ENCODE measurements at places on chromosomes 3 and 15.

DNA sequence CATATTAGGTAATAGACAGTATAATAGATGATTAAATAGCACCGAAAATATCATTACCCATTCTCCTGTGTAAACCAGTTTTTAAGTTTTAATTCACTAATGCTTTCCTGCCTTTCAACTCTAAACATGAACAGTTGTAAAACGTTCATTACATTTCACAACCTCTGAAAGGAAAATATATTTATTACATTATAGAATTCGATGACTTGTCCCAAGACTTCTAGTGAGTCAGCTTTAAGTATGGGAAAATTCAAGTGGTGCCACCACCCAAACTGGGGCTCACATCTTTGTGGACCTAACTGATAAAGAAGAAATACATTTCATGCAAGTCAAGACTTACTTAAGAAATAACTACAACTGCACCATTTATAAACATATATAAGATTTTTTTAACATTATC, 2.0 kb downstream of the TRIM59 start:
- DNase-seq = no peak

- DNase-seq = no peak
Measured at GRCh38 chr3:195587824-195588223, 4.1 kb upstream of the APOD start.

GRCh38 chr3:71064291-71064955, 519.1 kb downstream of the FOXP1 start:
- peak; percentile 79 for DNase-seq

- DNase-seq = no peak
Measured at GRCh38 chr3:143301031-143301901, 181.7 kb downstream of the CHST2 start.

DNA sequence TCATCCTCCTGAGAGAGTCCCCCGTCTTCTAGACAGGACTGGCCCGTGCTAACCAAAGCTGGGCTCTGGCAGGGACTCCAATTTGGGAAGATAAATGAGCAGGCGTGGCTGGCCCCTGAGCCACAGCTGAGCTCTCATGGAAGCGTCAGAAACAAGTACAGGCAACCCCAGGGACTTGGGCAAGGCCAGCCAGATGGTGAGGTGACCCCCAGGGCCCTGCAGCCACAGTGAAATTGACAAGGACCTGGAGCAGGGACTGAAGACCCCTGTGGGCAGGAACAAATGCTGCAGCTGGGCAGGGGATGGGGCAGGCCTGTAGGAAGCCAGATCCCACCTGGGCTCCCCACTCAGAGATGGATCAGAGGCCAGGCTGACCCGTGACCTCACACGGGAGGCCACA, 32.8 kb upstream of the CGNL1 start:
- no peak for DNase-seq

- DNase-seq = no peak
Measured at GRCh38 chr15:84741121-84741520, 7.3 kb upstream of the ZNF592 start.

DNA sequence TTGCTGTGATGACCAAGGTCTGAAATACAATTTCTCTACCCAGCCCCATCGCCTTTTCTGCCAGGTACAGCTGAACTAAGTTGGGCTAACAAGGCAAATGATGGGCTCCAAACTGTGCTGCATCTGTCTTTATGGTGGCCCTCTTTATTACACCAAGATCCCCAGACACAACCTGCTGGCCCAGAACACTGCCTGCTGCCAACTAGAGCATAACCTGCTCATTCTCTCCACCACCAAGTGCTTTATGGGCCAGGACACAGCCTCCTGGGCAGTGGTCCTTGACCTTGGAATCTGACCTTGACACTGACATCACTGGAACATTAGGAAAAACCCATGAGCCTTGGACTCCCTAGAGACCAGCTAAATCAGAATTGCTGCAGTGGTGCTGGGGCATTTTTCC, 3.3 kb downstream of the LINS1 start:
- no peak for DNase-seq

DNA sequence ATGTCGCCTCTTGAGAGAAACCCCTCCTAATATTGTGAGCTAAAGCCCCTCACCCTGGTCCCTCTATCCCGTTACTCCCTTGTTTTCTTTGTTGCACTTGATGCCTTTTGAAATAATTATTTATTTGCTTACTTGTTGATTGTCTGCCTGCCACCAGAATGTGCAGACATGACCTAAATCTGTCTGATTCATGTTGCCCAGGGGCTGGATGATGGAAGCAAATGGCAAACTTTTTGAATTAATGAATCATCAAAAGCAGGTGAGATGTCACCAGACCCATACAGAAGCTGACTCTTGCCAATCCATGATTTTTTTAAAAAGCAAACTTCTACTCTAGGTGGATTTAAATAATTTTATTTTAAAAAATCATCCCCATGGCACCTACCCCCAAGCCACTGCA, 49.3 kb downstream of the GRIP2 start:
- DNase-seq = no peak

GRCh38 chr15:29678504-29679034, 143.7 kb downstream of the TJP1 start:
- no peak for DNase-seq

GRCh38 chr3:11238060-11238459, 34.1 kb upstream of the ATG7 start:
- no peak for DNase-seq

DNA sequence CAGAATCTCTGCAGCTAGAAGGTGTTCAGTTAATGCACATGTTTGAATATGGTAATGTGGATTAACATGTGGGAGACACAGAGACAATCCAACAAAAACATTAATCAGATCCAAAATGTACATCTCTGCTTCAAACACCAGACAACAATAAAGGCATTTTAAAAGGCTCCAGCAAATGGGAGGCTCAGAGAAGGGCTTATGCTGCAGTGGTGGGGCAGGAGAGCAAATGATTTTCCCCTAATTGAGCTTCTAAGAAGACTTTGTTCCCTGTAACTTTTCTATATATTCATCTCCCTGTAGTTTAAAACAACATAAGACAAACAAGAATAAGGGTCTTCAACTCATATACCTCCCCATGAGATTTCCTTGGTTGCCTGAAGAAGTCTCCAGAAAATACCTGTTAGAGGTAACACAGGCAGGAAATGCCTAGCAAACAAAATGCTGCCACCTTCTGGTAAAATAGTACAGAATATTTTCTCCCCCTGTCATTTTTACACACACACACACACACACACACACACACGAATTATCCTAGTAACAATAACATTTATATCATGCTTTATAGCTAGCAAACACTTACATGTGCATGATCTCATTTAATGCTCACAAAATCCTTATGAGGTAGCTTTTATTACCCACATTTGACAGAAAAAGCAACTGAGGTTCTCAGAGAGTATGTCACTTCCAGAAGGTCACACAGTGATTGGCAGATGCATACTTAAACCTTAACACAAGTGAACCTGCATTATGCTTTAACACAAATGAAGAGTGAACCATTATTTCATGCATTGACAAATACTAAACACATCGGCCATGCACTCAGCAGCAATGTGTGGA, 123.4 kb upstream of the MB21D2 start:
- DNase-seq = no peak

DNA sequence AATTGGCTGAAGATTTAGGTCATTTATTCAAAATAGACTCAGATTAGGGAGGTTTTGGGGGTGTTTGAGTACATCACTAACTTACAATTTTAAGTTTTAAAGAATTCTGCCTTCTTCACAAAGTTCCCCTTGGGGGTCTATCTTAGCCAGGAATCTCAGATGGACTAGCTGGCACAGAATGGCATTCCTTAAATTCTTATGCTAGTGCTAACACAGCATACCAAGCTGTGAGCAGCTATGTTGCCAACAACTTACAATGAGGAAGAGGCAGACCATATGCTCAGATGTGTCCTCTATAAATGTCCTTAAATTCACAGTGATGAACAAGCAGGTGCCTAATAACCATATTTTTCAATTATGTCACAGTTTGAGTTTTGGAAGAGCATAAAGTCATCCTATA, 60.9 kb upstream of the NPHP3 start:
- no peak for DNase-seq

DNA sequence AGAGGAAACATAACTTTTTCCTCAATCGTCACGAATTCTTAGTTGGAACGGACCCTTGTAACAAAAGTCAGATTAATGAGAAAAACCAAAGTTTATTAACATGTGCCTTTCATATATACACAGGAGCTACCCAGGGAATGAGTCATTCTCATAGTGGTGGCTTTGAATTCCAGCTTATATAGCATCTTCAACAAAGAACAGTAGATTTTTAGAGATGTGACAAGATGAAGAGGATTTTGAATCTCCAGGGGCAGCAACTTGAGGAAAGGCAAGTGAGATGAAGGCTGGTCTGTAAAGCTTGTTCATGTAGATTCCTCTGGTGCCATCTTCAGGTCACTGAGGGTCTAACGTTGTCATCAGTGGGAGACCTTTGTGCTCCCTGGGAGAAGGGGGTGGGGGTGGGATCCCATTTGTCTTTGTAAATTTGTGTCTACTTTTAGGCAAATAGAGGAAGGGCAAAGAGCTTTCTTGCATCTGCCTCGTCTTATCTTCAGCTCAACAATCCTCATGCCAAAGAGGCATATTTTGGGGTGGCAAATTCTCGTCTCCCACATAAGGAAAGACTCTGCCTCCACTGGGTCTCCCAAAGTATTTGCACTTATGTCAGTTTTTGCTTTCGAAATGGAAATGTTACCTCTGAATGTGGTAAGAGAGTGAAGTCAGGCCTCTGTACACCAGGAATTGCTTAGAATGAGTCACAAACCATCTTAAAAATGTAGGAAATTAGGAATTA, 29.5 kb downstream of the CLEC3B start:
- DNase-seq = no peak

DNA sequence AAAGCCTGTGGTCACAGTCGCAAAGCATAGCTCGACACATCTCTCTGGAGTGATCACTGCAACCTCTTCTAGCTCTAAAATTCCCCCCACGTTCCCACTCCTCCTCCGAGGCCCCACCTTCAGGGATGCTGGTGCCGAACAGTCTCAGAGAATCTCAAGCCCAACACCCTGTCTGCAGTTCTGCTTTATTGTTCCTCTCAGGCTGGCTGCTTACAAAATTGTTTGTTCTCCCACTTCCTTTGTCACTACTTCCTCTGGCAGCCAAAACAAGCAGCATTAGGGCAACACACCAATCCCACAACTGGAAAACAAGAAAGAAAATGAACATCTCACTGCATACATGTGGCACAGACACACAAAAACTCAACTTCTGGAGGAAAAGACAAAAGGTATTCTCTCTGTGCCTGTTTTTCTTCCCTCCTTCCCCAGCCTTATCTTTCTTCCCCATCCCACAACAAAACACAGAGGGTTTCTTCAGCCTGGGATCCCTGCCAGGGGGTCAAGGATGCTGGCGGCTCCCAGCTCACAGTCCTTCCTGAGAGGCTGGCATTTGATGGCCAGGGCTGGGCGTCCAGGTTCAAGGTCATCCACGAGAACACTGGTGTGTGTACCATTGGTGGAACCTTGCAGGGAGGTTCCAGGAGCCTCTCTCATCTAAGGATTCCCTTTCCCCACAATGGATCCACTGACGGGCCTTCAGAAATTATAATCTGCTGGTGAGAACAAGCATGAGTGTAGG, 108.4 kb downstream of the TMCO5A start:
- DNase-seq = no peak

- DNase-seq = no peak
Measured at GRCh38 chr3:30268288-30268687, 338.1 kb upstream of the TGFBR2 start.

DNA sequence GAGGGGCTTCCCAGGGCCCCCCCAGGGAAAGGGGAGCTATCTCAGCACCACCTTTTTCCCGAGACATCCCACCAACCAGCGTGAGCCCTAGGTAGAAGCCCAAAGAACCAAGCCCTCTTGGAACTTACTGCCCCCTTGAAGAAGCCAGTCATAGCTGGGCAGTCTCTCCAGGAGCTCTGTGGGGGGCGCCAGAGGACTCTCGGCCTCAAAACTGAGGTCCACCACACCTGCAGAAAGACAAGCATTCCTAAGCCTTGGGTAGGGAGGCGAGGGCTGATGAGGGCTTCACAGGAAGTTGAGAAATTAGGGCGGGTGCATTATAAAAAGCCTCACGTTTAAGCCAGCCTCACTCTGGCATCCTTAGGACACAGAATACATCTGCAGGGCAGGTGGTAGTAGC, 9.0 kb downstream of the SSUH2 start:
- no peak for DNase-seq

DNA sequence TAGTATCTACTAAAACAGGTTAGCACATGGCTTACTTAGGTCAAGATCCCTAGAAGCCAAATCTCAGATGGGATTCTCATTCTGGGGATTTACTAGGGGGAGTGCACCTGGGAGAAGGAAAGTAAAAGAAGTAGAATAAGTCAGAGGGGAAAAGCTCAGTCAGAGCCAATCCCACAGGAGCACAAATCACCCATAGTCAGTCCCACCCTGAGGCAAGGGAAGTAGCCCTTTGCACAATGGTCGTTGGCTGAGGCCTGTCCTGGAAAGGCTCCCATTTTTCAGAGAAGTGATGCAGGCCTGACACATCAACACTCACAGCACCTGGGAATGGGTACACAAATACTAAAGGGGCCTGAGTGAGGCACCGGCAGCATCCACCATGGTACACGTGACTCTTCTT, 39.8 kb downstream of the SST start:
- DNase-seq = no peak

GRCh38 chr3:194097141-194097882, 38.6 kb upstream of the HES1 start:
- DNase-seq = no peak

DNA sequence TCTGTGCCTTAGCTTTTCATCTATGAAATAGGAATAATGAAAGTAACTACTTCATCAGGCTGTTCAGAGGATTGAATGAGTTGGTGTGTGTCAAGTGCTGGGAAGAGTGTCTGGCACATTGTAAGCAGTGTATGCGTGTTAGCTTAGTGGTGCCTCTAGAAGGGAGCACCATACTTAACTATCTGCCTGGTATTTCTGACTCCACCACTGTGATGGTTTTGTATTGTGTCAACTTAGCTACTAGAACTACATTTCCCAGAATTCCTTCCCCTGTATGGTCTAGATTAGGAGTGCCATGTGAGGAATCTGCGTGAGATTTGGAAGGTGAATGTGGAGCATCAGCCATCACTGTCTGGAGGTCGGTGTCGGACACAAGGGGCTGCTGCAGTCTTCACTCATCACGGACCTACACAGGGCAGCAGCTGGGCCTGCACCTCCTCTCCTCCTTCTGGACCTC, 115.4 kb upstream of the GALNT15 start:
- no peak for DNase-seq

GRCh38 chr3:40620151-40620550, 95.4 kb downstream of the ZNF621 start:
- DNase-seq = no peak

DNA sequence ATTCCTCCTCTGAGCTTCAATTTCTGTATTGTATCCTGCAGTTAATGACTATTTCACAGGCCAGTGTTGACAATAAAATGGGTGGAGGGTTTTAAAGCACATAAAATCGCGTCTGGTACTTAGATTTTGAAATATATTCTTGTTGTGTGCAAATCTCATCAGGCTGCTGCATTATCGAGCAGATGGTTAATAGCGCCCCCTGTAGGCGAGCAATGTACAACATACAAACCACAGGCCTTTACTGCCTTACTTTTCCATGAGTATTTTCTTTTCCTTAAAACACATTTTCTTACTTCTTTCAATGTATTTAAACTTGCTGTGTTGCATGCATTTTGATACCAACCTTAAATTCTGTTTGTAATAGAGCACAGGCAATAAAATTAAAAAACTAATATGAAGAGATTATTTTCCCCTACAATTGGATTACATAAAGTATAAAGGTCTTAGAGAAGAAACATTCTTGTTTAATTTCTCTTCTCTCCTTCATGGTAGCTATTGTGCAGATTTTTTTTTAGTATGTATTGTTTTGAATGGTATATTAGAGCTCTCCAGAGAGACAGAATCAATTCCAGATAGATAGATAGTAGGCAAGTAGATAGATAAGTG, 608.4 kb downstream of the CADM2 start:
- no peak for DNase-seq
